ENCODE measurements at places on chromosomes 4 and X.

- DNase-seq = no peak
Measured at GRCh38 chrX:72392042-72392441, 86.3 kb upstream of the CITED1 start.

- no peak for DNase-seq
Measured at GRCh38 chr4:61501812-61502211, 301.7 kb downstream of the ADGRL3 start.

- no peak for DNase-seq
Measured at GRCh38 chr4:52535793-52536192, 123.3 kb downstream of the USP46 start.

DNA sequence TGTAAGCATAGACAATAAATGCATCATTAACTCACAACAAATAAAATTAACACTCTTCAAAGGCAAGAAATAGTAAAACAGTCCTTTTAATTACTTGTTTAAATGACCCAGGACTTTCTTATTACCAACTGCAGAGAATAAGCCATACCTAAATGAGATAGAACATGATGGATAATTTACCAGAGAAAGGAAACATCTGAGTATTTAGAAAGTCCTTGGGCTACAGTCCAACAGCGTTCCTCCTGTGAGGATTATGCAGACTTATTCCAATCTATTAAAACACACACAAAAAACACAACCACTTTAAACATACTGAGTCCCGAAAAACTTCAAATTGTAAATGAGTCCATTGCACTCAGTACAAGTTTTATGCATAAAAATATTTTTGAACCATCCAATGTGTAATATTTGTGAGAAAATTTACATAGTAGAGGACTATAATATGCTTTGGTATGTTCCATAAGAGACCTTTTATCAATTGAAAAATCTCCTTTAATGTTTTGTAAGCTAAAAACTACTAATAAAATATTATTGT, 129.2 kb downstream of the NR3C2 start:
- no peak for DNase-seq

DNA sequence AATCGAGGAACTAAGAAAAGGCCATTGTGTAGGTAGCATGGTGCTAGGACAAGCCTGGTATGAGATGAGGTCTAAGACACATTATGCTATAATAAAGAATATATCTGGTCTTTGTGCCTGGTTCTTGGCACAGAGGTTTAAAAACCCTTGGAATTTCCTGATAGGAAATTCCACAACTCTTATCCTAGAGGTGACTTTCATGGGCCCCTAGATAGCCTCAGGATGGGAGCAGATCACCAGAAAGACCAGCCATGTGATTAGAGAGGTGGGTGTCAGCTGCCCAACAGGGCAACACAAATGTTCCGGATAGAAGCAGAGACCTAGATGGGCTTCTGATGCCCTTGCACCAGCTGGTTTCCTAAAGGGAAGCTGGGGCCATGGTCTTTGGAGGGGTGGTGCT, 107.2 kb downstream of the SCD5 start:
- no peak for DNase-seq

DNA sequence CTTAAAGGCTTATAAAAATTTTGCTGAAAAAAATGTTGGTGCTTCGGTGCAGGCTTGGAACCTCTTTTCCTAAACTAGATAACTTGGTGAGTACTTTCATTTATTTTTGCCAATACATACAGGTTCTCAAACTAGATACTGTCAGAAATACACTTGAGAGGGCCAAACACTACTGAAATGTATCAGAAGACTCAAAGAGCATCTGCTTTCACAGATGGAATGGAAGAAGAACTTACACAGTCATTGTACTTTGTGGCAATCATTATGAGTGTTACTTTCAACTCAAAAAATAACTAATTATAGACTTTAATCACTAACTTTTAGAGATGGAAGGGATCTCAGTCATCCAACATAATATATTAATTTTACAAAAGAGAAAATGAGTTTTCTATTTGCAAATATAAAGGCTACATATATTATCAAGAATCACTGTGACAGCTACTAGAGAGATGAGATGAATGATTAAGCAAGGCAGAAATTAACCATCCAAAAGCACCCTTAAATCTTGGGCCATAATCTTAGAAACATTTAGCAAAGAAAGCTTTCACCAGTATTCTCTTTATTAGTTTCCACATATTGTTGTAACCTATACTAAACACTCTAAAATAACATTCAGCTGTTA, 1.0 kb downstream of the ENAM start:
- DNase-seq = no peak

- no peak for DNase-seq
Measured at GRCh38 chrX:45986081-45986480, 559.1 kb downstream of the ZNF674 start.

DNA sequence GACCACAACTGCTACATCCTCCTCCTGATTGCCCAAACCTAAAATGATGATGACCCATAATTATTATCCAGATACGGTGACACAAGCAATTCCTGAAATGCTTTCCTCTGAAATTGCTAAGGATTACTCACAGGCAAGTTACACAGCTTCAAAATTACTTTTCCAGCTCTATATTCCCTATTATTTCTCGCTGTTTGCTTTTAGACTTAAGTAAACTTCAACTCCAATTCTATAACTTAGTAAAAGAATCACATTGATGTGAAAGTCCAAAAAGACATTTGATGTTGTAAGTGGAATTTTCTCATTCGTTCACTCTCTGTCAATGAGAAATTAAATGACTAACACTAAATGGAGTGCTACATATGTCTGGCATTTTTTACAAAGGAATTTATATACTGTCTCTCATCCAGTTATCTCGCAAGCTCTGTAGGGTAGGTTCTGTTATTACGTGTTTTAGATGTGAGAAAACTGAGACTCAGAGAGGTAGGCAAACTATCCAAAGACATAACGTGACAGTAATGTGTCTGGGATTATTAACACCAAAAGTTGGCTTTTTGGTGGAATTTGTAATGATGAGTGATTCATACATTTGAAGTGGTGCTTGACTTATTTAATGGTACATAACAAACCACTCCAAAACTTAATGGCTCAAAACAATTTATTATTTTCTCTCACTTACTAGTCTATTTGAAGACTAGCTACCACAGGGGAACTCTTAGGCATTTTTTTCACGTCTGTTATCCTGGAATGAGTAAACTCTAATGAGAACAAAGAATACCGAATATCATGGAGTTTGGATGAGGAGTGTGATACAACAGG, 31.5 kb downstream of the PALLD start:
- DNase-seq = no peak

DNA sequence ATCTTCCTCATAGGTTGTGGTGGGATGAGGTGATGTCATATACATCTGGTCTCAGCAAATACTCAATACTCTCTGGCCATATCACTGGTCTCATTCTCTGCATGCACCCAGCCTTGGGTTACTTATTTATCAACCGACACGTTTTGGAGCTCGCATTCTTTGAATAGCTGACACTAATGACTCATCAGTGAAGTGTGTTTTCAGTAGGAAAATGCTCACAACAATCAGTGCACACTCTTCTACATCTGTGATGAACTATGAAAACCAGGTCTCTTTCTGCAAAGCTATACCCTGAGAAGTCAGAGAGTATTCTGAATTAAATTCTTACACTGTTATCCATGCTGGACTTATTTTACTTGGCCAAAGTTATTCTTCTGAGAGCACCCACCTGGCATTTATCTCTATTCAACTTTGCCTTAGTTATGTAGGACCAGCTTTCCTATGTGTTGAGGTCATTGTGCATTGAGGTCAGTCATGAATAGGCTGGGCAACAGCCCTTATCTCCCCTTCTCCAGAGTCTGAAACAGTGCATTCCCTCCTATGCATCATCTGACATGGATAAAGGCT, 58.7 kb upstream of the DHX15 start:
- DNase-seq = no peak

DNA sequence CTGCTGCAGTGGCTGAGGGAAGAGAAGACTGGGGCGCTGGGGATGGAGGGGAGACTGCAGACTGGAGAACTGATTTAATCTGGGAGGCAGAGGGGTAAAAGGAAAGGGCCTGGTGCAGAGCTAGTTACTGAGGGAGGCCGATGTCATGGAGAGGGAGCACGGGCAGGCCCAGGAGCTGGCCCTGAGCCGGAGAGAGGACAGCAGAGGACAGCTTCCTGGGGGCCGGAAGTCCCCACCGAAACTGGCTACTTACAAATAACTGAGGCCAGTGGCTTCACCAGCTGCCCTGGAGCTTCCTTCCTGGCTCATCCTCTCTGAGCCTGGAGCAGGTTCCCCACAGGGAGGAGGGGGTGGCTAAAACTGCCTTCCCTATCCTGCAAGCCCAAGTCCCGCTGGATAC, 26.9 kb downstream of the NSG1 start:
- DNase-seq = no peak

Measured in CD4-positive, alpha-beta T cell treated with Interferon alpha-2 for 1 hour (primary cell).